ENCODE measurements at places on chromosomes 12 and 14.

DNA sequence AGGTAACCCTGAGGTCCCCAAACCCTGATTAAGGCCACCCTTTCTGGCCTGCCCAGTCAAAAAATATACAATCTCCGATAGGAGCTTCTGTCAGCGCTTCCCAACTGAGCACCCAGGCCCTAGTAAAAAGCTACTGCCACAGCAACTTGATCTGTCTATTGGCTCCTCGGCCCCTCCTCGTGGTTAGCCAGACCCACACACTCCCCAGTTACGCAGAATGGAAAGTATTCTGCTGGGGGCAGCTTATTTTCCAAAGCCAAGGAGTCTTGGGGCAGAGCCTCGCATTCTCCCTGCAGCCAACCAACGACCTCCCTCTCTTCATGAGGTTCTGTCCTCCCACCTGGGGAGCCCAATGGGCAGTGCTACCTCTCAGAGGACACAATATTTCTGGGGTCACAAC is 32.1 kb downstream of the FMNL3 start:
- DNase-seq, result no peak

GRCh38 chr14:51609251-51609954 is 42.3 kb upstream of the FRMD6 start:
- DNase-seq, result no peak

- no peak for DNase-seq
These were observed 65.4 kb downstream of the PTPRB start for GRCh38 chr12:70571705-70572268.

- no peak for DNase-seq
These were observed 305.3 kb upstream of the DDHD1 start for GRCh38 chr14:53458368-53458814.

GRCh38 chr12:75315518-75315917 is 14.6 kb downstream of the CAPS2 start:
- DNase-seq, result no peak

DNA sequence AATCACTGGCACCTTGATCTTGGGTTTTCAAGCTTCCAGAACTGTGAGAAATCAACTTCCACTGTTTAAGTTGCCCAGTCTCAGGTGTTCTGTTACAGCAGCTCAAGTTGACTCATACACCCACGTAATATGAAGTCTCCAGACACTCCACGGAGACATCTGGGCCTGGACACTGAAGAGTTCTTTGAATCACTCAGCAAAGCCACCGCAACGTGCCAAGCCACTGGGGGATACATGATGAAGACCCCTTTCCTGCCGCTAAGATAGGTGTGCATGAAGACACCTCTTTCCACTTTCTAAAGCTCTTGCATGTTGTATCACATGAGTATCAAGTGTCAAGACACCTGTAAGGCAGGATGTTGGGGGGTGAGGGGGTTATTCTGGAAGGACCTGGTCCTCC is 311.7 kb upstream of the RTL1 start:
- no peak for DNase-seq

GRCh38 chr12:11939223-11939622 is 131.5 kb upstream of the BCL2L14 start:
- DNase-seq, result no peak

GRCh38 chr14:65771271-65771670 is 358.7 kb downstream of the FUT8 start:
- DNase-seq, result no peak

DNA sequence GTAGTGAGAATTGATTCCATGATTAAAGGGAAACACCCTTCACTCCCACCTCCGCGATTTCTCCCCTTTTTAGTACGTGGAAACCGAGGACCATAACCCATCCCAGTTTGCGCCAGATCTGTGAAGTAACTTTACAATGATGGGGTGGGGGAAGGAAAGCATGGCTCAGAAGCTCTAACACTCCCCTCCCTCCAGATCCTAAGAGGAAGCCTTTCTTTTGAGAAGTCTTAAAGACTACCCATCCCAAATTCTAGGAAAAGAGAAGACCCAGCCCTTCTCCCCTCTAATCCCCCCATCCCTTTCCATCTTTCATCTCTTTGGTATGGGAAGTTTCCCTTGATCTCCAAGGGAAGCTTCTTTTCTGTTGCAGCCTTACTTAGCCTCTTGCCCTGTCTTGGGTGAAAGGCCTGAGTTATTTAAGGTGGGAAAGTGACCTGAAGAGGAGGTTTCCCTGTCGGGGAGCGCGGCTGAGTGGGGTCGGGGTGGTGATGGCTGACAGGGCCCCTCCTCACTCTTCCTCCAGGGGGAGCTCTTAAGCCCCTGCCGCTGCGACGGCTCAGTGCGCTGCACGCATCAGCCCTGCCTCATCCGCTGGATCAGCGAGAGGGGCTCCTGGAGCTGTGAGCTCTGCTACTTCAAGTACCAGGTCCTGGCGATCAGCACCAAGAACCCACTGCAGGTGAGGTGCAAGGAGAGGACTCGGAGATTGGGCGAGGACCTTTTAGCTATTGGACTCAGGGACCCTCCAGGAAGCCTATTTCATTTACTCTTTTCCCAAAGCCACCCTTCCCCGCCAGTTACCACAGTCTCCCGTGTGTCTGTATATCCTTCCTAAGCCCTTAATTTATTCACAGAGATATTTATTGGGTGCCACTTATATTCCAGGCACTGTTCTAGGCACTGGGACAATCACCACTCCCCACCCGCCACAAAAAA is 1.8 kb downstream of the MARCHF9 start:
- no peak for DNase-seq

DNA sequence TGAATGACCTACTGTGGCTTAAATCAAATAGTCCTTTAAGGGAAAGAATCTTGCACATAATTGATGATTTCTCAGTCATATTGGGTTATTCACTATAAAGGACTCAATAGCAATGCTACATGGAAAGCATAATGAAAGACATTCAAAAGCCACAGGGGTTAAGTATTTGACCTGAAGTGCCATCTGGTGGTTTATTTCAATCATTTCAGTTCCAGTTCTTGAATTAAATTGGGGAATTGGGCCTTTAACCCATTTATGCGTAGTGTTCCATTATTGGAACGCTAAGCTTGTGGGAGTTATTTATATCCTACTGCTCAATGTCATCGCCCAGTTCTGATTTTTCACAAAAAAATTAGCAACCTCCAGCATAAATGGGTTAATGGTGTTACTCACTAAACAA is 41.3 kb upstream of the C12orf71 start:
- DNase-seq, result no peak

DNA sequence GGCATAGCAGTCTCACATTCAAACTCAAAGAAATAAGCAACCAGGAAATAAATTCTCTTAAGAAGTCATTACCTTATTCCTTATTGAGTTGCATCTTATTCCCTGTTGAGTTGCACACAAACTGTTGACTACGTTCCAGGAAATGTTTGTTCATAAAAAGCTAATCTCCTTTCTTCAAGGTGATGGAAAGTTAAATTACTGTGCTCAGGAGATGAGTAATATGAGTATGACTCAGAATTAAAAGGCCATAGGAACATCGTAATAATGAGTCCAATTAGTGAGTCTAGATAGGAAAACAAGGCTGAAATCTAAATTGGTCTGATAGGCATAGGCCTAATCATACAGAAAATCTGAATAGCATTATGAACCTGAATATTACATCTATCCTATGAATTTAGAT is 203.1 kb downstream of the SLC2A13 start:
- no peak for DNase-seq

- no peak for DNase-seq
These were observed 445.5 kb upstream of the GARIN6 start for GRCh38 chr12:99201906-99202645.

DNA sequence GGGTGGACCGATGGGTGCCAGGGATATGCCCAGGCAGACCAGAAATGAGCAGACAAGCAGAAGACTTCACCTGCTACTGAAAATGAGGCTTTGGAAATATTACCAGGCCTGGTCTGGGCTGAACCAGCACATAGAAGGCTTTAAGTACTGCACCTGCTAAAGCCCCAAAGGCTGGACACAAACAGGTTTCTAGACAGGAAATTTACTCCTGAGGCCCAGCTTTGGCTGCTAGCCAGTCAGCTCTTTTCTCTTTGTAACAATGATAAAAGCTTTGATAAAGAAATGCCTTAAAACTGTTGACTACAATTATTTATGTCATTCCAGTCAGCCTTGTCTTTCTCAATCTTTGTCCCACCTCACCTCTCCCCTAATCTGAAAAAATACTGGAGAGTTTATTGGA is 228.9 kb upstream of the EGLN3 start:
- DNase-seq, result no peak

GRCh38 chr12:12661086-12661856 is 34.7 kb downstream of the GPR19 start:
- no peak for DNase-seq

GRCh38 chr14:44567997-44568396 is 60.9 kb upstream of the FSCB start:
- DNase-seq, result no peak

- DNase-seq, result no peak
These were observed 52.6 kb downstream of the SEC23A start for GRCh38 chr14:39050389-39050788.

DNA sequence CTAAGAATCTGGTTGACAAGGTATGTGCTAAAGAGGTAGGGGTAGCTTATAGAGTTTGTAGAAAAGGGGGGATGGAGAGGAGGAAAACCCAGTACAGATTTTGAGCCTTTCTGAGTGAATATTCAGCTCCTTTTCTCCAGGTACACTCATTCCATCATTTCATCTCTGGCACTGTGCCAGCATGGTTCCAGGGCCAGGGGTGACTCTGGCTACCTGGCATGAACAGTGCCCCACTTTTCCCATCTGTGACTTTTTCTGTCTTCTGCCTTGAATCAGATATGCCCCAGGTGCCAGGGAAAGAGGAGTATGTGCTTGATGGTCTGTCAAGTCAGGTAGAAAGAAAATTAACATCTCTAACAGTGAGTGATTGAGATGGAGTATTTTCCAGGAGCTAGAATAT is 175.7 kb downstream of the CACNA1C start:
- DNase-seq, result no peak
